ENCODE measurements at places on chromosomes 6 and 20.

- DNase-seq: no peak
Observed at GRCh38 chr6:158516098-158516497, 43.8 kb upstream of the TMEM181 start.

- DNase-seq: no peak
Observed at GRCh38 chr6:28655164-28655563, 129.5 kb downstream of the GPX5 start.

DNA sequence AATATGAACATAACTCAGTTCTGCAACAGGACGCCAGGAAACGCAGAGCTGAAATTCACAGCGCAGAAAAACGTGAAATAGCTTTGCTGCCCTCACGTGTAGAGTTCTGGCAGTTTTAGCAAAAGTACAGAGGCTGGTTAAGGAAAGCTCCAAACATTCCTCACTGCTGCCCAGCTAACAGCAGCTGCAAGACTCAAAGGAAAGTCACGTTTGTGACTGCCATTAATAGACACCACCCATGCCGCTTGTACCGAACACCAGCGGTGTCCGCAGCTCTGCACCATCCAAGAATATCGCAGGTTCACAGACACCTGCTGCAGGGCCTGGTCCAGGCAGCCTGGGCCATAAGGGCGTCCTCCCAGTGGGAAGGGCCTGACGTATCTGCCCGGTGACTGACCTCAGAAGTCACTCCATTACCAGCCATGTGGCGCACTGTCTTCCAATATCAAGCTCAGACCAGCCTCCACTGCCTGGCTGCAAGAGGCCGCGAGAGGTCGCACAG is 61.4 kb downstream of the WDR27 start:
- DNase-seq: no peak

DNA sequence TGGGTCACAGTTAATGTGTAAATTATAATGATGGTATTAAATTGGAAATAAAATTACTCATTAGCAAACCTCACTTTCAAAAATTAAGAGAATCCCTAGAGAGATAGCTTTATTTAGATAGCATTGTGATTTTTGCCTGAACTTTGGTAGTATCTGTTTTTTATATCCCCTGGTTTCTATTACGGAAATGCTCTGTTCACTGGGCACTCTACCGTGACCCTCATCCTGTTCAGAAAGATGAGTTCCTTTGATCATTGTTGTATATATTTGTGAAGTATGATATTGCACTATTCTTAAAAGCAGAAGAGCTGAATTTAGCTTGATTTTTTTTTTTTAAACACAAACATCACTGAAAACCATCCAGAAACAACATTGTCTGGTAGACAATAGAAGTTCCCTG is 1143.8 kb upstream of the MAP3K7 start:
- DNase-seq: no peak

- no peak for DNase-seq
Observed at GRCh38 chr20:39016041-39016440, 53.9 kb downstream of the DHX35 start.

DNA sequence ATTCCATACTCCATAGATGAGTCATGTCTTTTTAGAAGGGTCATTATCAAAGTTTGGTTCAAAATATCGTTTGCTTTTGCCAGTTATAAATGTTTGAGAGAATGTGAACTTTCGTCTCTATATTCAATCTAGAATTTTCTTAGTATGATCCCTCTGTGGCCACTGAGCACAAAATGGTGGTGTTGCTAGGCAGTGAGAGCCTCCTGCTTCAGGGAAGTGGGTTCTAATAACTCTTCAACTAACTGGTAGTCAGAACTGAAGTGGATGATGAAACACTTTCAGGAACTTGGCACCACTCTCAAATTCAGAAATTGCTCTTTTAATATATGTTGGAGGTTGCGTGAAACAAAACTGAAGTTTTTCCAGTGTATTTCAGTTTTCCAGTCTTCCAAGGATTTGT is 125.0 kb upstream of the DOK5 start:
- no peak for DNase-seq

- no peak for DNase-seq
Observed at GRCh38 chr20:9592419-9592818, 78.0 kb downstream of the LAMP5 start.

GRCh38 chr20:53660947-53661381 is 67.3 kb upstream of the ZNF217 start:
- DNase-seq: no peak

DNA sequence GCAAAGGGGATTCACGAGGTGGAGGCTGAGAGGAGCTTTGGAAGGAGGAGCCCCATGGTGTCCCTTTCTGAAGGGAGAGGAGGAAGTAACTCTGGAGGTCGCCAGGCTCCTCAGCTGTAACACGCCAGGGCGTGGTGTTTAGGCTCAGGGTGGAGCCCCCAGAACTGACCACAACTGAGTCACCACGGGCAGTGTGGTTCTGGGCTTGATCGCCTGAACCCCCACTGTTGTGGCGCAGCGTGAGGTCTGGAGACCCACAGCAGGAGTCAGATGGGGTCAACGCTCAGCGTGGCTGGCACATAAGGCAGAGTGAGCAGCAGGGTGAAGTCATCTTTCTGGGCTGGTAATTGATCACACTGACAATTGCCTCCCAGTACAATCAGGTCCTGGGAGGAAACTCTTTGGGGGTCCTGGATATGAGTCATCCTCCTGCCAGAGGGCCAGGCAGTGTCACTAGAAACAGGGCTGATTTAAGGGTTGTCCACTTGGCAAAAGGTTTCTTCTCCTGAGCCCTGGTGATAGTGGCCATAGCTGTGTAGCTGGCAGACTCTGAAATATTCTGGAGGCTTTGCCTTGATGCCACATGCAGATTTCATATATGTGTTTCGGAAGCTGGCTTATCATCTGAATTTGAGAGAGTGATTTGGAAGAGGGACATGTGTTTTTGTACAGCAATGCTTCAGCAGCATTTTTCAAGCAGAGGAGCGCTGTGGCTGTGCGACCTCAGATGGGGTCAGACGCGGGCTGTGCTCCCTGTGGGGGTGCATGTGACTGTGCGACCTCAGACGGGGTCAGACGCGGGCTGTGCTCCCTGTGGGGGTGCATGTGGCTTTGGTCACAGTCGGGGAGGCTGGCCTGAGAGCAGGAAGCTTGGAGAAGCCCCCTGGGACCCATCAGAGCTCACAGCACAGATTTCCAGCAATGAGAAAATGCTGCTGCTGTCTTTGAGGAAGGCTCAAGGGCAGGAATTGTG is 50.0 kb downstream of the SYNJ2 start:
- no peak for DNase-seq

DNA sequence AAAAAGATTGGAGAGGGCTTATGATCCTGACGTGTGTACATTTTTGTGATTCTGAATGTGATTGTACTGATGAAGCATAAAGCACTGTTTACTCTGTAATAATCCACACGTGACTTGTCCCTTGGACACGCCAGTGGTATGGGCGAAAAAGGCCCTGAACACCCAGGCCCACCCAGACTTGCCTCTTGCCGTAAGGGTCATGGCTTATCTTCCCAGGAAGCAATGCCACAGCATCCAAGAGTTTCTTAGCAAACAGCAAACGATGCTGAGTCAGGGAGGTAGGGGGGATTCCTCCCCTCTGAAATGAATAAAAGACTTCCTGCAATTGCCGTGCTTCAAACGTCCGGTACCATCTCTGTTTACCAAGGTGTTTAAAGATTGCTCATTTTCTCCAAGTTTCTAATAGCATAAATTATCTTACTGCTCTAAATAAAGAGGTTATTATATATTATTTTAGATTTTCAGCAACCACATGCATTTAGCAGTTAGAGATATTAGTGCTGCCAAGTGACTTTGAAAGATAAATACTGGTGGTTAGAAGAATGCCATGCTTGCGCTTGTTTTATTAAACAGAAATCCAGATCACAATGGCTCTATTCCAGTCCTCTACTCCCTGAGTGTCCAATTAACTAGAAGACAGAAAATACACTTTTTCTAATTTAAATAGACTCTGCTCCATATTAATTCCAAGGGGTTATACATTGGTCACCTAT is 212.8 kb upstream of the CST7 start:
- no peak for DNase-seq

DNA sequence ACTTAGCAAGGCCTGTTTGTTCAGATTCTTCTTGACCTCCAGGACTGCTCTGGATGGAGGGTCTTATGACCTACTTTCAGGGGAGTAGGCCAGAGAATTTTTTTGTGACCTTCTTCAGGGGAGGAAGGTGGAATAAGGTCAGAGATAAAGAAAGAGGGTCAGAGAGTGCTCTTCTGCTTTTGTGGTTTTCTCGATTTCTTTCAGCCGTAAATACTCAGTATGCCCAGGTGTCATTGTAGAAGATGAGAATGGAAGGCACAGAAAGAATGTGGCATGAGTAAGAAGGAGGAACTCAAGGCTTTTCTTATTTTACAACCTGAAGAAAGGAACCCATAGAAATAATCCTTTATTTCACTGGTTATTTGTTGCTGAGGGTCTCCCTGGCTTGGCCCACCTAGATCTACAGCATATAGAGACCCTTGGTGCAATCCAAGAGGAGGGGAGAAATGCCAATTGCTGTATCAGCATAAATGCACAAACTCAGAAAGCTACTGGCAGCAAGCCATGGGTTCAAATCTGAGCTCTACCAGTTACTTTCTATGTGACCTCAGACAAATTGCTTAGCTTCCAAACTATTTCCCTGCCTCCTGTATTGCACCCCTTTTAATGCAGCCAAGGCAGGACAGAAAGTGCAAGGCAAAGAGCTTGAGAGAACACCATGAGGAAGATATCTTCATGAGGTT is 68.0 kb downstream of the OLIG3 start:
- DNase-seq: no peak

DNA sequence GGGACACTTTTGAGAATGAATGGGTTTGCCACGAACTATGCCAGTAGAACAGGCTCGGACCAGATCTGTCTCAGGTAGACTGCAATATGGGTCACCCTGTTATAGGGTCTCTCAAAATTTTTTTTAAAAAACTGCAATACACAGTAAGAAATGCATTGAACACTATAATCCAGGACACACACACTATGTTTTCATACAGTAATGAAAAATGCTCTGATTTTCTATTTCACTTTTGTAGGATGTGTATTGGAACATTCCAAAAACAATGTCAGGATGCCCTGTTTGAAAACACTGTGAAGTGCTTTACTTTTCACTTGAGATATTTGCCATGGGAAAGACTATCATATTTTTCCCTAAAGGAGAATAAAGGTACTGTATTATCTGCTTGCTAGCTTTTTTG is 25.1 kb downstream of the PARD6B start:
- DNase-seq: no peak

DNA sequence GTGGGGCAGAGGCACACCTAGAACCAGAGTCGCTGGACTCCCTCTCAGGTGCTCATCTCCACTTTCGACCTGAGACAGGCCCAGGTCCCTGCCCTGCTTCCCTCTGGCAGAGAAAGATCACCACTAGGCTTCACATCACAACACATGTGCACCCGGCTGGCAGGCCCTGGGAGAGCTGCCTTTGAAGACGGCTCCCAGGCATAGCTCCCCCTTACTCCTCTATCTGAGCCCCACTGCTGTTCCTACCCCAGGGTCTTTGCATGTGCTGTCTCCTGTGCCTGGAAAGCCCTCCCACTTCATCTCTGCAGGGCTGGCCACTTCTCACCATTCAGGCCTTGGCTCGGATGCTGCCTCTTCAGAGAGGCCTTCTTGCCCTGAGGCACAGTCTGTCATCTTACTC is 89.2 kb downstream of the NOL4L start:
- no peak for DNase-seq

DNA sequence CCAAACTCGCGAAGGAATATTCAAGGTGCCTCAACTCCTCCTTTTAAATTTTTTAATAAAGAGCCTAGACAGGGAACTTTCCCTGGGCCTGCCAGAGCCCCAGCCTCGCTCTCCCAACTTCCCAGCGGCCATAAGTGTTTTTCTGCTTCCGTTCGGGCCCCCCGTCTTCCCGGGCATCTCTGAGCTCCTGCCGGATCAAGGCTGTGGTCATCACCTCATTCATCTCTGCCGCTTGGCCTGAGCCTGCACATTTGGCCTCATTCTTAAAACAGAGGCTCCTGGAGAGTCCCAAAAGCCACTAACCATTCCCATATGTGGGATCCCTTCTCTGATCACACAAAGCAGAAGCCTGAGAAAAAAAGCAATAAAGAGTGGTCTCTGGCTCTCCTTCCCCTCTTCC is 969.1 kb upstream of the DEFB115 start:
- DNase-seq: no peak

DNA sequence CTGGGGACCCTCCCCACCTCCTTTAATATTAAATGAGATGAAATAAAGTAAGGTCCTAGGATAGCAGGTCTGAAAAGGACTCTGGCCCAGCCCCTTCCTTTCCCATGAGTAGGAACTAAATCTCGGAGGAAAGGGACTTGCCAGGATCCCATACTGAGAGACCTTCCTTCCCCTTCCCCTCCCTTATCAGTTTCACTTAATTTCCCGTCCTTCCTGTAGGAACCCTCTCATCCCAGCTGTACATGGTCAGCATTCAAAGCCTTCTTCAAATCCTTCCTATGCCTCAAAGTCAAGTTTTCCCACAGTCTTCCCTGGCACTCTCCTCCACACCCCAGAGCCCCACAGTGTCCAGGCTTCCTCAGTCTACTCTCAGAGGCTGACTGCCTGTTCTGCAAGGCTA is 71.3 kb upstream of the MYL9 start:
- DNase-seq: no peak

- no peak for DNase-seq
Observed at GRCh38 chr20:43766385-43766784, 39.6 kb upstream of the GTSF1L start.

- DNase-seq: peak; percentile 10
Observed at GRCh38 chr20:48531505-48531904, 296.3 kb downstream of the PREX1 start.

DNA sequence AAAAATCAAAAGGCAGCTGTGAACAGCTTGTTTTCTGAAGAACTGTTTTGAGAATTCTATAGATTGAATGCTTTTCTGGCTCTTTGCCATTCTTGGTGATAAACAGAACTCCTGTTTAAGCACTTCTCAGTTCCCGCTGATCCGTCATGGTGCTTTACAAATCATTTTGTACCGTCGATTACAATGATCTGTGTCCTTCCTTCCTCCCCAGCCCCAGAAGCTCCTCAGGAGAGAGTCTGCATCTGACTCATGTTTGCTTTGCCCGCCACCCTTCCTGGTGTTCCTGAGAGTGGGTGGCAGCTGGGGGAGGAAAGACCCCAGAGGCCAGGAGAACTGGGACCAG is 538.6 kb upstream of the MARCKS start:
- DNase-seq: peak; percentile 44

DNA sequence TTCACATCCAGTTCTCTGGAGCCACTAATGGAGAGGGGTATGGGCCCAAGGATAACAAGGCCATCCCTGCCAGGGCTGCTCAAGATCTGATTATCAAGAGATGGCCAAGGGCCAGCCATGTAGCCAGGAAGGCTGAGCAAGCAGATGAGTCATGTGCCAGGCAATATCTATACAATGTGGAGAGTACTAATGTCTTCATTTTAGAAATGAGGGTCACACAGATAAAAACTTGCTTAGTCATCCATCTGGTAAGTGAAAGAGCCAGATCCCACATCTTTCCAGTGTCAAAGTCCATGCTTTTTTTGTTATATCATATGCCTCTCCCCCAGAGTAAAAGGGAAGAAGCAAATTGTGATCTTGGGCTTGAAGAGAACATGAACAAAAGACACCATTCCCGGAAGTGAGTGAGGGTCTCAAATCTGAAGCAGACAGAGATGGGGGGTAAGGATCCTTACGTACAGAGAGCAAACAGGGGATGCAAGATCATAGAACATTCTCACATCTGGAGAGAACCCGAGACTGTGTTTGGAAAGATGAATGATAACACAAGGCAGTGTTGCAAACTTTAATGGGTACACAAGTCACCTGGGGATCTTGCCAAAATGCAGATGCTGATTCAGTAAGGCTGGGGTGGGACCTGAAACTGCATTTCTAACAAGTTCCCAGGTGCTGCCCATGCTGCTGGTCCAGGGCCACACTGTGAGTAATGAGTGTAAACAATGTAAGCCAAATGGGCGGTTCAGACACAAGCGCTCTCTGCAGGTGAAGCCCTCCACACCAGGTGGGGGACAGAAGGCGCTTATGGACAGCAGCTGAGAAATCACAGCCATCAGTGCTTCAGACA is 20.0 kb upstream of the GSTA3 start:
- no peak for DNase-seq
